ENCODE measurements at places on chromosomes 6 and 20.

DNA sequence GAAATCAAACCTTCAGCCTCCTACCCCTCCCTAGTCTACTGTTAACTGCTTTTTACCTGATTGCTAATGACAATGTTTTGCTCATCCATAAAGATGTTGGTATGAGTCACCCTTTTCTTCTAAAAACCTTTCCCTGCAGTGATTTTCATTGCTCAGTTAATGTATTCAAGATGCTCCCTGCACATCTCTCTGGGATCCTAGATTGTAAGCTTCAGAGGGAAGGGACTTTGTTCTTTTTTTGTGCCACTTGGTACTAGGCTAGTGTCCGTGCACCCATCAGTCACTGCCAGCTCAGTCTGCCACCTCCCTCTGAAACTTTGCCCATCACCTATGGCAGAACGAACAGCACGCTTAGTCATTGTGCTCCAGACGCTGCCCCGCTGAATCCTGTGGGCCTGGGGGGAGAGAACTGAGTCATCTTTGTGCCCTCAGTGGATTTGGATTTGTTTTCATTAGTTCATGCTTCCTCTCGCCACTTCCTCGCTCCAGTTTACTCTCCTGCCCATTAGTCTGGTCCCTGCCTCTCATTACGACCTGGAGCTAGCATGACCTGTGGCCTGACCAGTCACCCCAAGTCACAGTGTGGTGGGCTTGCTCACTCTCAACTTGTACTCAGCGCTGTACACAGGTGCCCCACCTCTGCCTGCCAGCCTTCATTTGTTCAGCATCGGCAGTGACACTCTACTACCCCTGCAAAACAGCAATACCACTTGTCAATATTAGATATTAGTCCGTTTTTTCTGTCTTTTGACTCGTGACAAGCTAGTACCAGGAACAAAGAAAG lies 78.0 kb upstream of the TMEM181 start:
- no peak for DNase-seq

DNA sequence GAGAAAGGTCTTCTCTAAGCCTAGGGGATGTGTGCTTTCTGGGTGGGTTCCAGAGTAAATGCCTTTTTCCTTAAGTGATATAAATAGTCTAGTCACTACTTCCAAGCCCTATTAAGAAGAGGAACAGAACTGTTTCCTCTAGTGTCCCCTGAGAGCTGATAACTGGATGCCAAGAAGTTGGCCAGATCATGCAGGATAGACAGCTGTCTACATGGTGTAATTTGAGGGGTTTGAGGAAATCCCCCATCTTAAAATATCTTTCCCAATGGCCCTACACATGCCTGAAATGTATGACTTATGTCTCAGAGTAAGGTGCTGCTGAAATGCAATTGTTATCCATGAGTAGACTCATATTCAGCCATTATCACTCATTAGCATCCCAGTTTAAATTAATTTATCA lies 20.2 kb upstream of the PIM1 start:
- DNase-seq: no peak

- DNase-seq: no peak
Measured at GRCh38 chr20:757506-757905, 10.8 kb downstream of the SLC52A3 start.

DNA sequence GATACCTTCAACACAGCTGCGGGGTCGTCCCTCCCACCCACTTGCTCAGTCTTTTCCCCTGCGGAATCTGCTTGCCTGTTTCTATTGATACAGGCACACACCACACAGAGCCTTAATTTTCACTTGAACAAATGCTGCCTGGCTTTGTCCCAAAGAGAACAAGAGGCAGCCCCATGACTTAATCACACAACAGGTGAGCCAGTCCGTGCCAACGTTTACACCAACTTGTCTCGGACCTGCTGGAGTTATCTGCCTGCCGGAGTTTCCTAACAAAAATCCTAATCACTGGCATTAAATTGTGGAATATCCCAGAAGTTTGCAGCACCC lies 186.8 kb upstream of the RREB1 start:
- DNase-seq: no peak
